ENCODE measurements at places on chromosomes 3 and 15.

- no peak for DNase-seq
Measured at GRCh38 chr3:125634336-125634950, 39.1 kb upstream of the OSBPL11 start.

DNA sequence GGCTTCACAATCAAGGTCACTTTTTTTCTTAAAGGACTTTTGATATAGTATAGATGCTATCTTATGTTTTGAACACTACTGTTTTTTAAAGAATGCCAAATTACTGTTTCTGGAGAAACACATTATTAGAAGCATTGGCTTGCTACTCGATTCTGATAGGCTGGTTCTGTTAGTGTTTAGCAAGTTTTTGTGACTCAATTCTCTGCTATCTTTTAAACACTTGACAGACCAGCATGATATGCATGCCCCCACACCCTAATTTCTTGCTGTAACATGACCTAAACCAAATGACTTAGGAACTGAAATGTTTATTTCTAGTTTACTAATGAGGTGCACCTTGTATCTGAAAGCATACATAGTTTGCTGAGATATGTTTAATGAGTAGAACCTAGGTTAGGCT is 5.5 kb upstream of the IL20RB start:
- peak; percentile 49 for DNase-seq

GRCh38 chr3:106249159-106249558 is 380.3 kb upstream of the CBLB start:
- no peak for DNase-seq

- no peak for DNase-seq
Measured at GRCh38 chr3:87867001-87867400, 191.8 kb downstream of the CGGBP1 start.

DNA sequence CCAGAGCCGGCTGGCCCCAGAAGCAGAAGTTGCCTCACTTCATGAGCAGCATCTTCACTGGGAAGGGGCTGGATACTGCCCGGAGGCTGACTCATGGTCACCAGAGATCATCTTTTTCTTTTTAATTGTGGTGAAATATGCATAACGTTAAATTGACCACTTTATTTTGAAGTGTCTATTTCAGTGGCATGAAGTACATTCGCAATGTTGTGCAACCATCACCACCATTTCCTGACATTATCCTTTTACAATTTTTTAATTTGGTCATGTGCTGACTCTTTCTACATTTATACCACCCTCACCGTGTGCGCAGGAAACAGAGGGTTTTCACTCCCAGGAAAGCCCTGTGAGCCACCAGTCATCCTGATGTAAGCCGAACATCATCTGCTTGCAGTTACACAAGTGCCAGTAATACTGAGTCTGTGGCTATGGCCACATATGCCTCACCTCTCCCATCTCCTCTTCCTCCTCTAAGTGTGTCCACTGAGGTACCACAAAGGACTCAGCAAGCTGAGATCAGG is 51.6 kb upstream of the ABHD17C start:
- DNase-seq: no peak

GRCh38 chr3:193831495-193832455 is 238.8 kb downstream of the OPA1 start:
- peak; percentile 87 for DNase-seq

GRCh38 chr3:37223576-37223975 is 49.2 kb upstream of the LRRFIP2 start:
- no peak for DNase-seq

GRCh38 chr3:13301286-13301987 is 118.7 kb downstream of the NUP210 start:
- DNase-seq: peak; percentile 60

GRCh38 chr15:90901175-90902039 is 1.7 kb upstream of the MAN2A2 start:
- DNase-seq: no peak

GRCh38 chr3:31213869-31214486 is 318.7 kb upstream of the STT3B start:
- DNase-seq: no peak

DNA sequence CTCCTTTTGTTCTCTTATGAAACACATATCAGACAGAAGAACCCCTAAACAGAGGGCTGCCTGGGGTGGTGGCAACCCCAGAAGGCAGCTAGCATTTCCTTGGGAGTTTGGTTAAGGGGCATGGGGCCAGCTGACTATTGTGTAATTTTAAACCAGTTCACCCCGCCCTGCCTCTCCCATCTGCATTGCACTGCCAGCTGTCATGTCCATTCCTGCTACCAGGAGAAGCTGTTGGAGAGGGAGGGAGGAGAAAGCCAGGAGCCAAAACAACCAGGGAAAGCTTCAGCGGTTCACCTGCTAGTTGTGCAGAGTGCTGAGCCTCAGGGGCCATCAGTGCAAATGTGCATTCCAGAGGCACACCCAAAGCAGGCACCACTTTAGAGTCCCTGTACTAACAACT is 47.6 kb upstream of the ATP1B3 start:
- DNase-seq: peak; percentile 48

GRCh38 chr15:23422099-23422945 is 24.7 kb downstream of the GOLGA6L2 start:
- DNase-seq: no peak

DNA sequence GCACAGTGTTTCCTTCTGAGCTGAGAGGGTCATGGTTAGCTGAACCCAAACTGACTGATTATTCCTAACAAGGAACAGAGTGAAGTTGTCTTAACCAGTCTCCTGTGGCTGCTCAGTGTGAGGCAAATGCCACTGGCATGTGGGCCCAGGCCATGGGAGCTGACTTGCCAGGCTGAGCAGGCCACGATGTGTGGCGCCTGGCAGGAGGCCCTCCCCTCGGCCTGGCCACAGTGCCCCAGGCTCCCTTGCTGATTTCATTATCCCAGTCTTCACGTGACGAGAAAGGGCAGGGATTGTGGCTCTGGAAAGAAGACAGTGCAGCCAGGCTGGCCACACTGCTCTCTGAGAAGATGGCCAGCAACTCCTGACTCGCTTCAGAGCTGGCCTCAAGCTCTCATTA is 58.8 kb downstream of the SLCO2A1 start:
- DNase-seq: no peak

DNA sequence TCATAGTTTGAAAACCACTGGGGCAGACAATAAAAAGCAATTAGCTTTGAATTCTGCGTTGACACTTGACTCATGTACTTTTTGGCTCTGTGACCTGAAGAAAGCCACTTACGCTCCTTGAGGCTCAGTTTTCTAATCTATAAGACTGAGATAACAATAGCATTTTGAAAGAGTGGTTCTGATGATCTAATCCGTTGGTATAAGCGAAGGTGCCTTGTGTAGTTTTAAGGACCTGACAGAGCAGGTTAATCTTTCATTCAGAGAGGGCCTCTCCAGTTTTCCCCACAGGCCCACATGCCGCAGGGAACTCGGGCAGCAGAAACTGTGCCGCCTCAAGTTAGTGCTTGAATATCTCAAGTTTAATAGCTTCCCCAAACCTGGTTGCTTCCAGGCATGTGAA is 306.0 kb upstream of the GBE1 start:
- no peak for DNase-seq

DNA sequence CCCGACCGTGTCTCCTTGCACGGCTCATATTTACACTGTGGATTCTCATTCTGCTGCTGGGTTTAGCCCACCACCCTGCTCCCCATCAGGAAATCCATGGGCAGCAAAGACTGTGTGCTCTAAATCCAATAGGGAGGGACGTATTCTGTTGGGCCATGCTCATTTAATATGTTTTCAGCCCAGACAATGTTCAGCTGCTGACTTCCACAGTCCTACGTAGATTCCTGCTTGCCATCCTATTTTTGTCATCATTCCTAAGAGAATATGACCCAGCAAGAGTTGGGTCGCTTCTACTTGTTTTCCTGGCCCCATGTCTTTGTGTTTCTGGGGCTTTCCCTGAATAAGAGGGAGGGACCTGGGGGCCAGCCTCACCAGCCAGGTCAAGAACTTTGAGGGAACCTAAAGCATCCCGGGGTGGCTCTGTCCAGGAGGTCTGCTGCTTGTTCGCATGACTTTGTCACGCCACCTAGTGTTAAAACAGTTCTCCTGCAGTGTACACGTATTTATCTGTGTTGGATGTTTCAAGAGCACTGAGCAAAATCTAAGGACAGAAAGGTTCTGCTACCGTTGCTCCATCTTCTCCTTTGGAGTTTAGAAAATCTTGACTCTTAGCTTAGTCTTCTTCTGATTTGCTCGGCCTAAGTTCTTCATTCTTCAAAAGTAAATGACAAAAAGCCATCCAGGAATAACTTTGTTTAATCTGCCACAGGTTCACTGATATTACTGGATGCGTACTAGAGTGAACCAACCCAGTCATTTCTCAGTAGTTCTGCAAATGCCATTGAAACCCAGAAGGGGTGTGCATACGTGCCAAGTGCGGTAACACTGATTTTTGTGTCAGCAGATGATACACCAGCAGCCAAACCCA is 79.8 kb upstream of the NR2E3 start:
- no peak for DNase-seq

DNA sequence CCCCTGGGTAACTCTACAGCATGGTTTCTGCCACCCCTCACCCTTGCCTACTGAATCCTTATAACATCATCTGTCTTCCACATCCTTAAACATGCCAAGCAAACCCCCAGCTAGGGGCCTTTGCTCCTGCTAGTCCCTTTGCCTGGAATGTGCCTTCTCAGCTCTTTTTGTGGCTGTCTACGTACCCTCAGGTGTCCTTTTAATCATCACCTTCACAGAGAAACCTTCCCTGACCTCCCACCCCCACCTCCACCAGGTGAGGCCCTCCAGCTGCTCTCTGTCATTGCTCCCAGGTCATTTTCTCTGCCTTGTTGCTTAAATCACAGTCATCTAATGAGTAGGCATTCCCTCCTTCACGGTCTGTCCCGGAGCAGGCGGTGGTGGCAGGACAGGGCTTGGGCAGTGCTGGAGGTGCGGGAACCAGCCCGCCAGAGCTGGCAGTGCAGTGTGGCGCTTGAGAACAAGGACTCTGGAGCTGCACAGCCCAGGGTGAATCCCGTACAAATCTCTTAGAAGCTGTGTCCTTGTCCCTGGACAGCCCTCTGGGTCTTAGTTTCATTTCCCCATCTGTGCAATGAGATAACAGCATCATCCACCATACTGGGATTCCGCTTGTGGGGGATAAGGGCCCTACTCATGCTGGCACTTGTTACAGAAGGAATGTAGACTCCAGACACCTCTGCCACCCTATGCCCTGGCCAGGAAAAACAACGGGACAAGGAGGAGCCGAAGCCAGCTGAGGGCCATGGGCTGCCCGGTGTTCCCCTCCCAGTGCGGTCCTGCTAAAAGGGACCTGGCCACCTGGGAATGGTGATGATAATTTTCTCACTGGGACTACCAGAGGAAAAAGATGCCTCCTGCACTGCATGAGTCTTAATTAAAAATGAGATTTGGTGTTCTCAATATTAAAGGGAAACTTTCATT is 52.1 kb upstream of the IQSEC1 start:
- DNase-seq: no peak

DNA sequence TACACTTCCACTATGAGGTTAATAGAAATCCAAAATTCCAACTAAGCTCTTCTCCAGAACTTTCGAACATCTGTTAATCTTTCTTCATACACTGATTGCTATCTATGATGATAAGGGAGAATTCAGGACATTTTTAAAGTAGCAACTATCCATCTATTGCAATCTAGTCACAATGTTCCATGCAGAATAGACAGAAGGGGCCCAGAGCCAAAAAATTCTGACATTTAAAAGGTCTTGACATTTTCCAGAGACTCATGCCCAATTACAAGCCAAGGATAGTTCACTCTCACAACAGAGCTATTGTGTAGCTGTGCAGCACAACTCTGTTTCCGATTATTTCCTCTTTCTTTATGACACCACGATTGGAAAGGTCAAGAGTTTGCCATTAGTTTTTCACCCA is 999.7 kb upstream of the ALCAM start:
- DNase-seq: no peak

DNA sequence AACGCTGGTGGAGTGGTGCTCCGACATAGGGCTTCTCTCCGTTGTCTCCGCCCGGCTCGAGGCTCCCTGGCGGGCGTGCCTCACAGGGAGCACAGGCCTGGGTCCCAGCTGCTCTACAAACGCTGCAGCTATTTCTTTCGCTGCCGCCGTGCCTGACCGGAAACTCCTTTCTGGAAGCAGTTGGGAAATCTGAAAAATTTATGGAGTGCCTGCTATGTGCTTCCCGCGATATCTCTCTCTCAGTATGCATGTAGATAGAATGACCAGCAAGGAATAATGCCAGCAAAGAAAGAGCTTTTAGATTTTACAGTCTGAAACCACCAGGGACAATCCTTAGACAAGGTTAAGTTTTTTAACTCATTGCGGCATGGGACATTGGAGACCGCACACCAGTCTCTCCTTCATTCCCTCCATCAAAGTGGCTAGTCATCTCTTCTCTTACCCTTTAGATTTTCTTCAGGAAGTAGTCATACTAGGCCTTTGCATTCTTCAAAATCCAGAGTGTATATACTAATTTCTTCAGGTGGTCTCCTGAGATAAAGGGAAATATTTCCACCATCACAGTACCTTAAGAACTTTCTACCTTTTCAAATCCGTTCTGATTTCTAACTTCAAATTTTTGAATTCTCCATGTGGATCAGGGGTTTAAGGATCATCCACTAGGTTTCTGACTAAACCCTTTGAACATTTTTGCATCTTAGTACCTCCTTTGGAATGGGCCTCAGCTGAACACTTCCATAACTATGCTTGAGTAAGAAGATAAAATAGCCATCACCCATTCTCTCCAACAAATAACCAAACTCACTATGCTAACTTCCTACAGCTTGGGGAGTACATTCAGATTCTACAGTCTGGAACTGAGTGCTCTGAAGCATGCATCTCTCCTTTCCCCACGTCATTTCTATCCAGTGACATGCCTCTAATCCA is 1.1 kb upstream of the NPHP3 start:
- DNase-seq: no peak
